T-helper 1 cell (primary cell): ENCODE measurements at places on chromosomes 6 and 20.

GRCh38 chr6:124961777-124962638 is at the start of gene RNF217:
TSS of gene RNF217 (plus strand) at chr6:124962437. CDS start at chr6:124962545, 108 bp downstream.
- DNase-seq, result no peak

DNA sequence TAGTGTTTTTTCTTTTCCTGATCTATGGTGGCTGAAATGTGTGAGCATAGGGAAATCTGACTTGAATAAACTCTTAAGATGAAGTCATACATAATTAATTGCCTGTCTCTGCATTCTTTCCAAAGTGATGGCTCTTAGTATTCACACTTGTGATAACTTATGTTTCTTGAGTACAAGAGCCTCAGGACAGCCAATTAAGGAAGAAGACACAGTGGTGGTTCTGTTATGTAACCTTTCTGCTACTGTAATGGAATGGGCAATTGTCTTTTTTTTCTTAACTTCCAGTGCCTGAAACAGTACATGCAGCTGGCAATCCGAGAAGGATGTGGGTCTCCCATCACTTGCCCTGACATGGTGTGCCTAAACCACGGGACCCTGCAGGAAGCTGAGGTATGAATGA is 40.1 kb downstream of the RNF144B start:
- no peak for DNase-seq

DNA sequence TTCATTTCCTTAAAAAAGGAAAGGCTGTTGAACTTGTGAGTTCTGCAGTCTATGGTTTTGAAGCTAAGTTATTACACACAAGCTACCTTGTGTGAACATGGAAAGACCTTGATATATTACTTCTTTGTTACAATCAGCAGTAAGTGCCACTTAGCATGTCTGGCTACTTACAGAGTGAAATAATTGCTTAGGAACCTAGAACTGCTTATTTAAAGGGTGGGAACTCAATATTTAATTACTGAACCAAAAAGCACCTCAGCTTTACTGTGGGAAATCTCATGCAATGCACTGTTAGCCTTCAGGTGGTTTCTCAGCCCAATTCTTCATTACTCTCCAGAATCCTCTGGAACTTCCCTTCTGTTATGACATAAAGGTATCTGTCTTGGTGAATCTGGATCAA is 17.9 kb downstream of the PERP start:
- DNase-seq, result no peak

- DNase-seq, result no peak
Measured at GRCh38 chr6:45946887-45947286, 68.8 kb downstream of the CLIC5 start.

DNA sequence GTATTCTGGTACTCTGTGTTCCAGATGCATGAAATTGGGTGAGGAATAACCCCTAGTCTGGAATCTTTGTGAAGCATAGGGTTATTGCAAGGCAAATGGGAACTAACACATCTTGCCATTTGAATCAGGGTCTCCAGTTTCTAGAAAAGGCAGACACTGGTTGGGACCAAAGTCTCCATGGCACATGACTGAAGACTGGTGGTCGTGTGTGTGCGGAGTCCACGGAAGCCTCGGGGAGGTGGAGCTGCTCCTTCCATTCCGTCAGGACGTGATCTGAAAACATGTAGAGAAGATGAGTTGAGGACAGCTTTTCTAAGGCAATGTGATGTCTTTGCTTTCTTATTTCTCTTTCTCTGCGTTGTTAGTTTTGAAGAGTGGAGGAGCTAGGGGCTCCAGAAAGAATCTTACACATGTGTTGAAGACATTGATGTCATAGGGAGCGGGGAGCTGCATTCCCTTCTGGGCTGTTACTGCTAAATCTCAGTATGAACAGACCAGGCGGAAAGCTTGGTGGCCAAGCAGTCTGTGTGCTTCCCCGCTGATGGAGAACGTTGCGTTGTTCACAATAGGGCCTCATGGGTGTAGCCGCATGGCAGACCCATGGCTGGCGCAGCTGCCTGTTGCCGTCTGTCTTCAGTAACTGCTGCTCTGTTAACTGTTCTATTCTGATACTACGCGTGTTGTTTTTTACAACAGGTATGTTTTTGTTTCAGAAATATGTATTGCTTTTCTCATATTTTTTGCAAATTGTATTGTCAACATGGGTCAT is 4.8 kb upstream of the SLC17A9 start:
- DNase-seq, result no peak

DNA sequence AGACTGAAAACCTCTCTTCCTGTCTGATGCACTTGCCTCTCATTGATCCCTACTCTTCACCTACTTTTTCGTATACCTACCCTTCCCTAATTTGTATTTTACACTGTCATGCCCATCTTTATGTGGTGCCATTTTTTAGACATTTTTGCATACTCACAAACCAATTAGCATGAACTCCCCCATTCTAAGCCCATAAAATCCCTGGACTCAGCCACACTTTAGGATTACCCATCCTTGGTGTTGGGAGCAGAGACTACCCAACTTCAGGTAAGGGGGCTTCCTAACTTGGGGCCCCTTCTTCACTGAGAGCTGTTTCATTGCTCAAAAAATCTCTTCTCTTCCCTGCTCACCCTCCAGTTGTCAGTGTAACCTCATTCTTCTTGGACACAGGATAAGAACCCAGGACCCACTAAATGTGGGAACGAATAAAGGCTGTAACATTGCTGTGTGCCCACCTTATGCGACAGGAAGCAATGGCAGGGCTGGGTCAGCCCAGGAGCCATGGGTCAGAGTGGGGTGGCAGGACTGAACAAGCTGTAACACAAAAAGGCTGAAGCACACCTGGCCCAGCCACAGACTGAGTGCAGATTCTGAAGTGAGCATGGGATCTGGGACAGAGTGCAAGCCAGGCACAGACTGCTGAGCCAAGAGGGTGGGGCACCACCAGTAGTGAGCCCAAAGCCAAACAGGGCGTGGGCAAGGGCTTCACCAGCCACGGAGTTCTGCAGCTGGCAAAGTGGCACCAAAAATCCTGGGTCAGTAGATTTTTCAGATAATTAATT is 789.1 kb upstream of the HS3ST5 start:
- no peak for DNase-seq

GRCh38 chr20:62596486-62596885 is 45.8 kb upstream of the SLCO4A1 start:
- DNase-seq, result no peak

DNA sequence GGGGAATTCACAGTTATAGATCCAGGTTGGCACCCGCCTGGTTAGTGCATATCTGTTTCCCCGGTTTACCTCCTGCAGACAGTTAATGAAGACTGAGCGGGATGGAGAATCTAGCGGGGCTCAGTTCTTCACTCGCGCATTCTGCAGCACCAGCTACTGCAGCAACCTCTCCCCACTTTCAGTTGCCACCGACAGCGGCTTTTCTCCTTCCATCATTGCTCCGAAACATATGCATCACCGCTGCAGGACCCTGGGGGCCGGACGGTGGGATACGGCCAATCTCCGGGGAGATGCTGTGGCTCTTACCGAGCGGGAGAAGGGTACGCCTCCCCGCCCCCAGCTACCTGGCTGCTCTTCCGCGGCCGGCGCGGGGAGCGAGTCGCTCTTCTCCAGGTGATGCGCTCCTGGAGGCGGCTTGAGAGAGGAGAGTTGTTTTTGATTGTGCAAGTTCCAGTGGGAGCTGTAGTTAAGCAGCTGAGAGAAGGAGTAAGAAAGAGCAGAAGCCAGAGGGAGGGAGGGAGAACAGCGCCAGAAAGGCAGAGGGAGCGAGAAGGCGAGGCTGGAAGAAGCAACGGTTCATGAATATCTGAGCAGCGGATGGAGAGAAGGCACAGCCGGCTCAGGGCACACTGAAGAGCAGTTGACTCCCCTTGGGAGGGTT is at the start of gene SGK1:
Gene SGK1, minus strand, starts transcription at position 642 of the 661 bp plus-strand sequence. CDS start 652 bp downstream, outside the sequence.
- peak; percentile 29 for DNase-seq

GRCh38 chr6:52041134-52041533 is 46.3 kb downstream of the PKHD1 start:
- DNase-seq, result no peak

- DNase-seq, result no peak
Measured at GRCh38 chr6:40917603-40918002, 121.4 kb downstream of the UNC5CL start.

DNA sequence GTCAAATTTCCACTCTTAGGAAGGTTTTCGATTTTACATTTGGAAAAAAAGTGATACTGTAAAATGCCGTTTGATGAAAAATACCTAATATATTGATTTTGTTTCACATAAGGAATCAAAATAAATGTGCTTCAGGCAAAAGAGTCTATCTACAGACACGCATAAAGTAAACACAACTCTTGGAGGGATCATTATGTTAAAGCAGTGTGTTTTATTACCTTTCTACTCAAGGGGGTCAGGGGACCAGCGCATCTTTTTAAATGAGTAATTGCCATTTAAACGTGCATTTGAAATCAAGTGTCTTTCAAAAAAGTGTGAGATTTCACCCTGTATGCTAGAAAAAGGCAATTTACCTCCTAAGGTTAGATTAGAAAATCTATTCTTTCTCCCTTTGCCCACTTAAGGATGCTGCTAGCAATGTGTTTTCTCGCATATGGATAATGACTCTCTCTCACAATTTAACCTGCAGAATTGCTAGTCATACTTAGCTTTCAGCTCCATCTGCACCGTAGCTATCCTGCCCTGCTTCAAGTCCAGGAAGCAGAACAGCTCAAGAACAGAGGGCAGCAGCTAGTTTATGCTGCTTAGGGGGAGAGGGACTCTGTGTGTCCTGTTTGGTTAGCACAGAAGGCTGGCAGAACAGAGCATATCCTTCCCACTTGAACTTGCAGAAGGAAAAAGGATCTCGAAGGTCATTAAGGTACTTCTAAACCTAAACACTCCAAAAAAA is 35.0 kb downstream of the NKAIN2 start:
- DNase-seq, result no peak

DNA sequence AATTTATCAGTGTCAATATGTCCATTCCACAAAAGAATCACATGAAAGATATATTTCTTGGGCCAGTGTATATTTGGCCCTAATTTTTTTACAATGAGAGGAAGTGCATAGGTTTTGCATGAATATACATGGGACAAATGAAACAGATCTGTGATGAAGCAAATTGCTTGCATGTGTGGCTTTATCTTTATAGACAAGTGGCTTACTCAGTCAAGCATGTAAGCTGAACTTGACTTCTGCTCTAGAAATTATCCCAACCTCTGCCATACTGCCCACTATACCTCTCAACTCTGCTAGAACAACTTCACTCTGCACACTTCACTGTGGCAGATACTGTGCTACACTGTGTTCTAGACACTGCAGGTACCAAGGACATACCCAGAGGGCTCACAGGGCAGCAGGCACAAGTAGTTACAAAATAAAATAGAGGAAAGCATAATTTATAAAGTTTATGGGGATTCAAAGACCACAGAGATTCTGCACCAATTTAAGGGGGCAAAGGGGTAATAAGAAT is 349.2 kb upstream of the HSF2 start:
- no peak for DNase-seq

DNA sequence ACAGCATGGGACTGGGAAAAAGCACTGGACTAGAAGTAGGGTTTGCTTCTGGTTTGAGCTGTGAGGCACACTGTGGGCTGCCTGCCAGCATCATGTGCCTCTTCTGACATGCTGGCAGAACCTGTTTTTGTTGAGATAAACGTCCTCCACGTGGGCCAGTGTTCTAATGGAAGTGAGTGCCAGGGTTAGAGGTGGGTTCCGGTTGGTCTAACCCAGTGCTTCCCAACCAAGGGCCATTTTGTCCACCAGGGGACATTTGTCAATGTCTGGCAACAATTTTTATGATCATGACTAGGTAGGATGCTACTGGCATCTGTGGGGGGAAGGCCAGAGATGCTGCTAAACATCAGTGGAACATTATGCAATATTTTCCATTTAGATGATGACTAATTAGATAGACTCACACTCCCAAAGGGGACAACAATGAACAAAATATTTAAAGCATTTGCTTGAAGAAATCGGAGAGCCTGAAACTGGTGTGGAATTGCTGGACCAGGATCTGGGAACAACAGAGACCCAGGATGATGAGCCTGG is 7.8 kb upstream of the APMAP start:
- DNase-seq, result no peak

- no peak for DNase-seq
Measured at GRCh38 chr6:7238900-7239589, 74.0 kb downstream of the SSR1 start.

DNA sequence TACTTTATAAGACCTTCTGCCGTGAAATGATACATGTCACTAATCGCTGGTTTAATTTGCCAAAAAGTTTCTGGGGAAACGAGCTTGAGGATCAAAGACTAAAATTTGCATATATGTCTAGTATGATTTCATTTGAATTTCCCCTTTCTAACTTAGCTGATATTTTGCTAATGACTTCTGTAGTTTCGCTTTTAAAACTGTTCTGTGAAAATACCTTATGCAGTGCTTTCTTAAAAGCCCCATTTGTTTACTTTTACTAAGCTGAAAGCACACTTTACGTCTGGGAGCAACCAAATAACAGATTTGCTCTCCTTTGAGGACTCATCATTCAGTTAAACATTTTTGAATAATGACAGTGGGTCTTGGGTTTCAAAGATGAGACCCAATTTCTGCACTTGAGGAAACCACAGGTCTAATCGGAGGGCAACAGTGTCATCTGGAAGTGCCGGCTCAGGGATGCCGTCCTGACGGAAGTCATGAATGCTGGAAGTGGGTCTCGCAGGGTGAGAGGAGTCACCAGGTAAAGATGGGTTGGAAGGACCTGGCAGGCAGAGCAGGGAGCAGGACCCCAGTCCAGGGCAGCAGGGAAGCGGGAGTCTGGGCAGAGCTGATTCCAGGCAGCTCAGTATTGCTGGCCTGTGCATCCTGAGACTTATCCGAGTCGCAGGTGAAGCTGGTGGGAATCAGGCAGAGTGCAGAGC is 33.2 kb downstream of the PLEKHG1 start:
- no peak for DNase-seq

GRCh38 chr6:150347845-150348244 is 21.0 kb upstream of the IYD start:
- no peak for DNase-seq

GRCh38 chr6:53916804-53917463 is 122.1 kb downstream of the LRRC1 start:
- DNase-seq, result no peak

DNA sequence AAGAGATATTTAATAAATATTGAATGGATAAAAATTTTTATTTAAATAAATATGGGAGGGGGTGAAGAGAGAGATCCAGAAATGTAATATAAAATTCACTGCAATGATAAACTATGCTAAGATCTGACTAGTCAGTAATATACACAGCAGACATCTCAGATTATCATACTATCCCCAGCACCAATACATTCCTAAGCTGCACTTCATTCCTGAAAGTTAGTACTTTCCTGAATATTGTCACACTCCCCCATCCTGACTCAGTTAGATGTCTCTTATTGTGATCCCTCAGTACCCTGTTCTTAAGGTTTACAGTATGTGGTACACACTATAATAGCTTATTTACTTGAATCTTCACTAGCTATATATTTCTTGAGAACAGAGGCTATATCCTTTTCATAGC is 88.3 kb upstream of the KCNQ5 start:
- no peak for DNase-seq
